Stimulated activated CD4-positive, alpha-beta T cell treated with anti-CD3 and anti-CD28 coated beads, TNF-alpha, amount 100 ng/mL, for 24 hours (primary cell): ENCODE measurements at places on chromosomes 3 and 15.
A peak's percentile ranks its signal among the peaks of the same experiment; 100 is the strongest.

- no peak for DNase-seq
Measured at GRCh38 chr15:79919090-79919748, 22.4 kb upstream of the MTHFS start.

- DNase-seq, result no peak
Measured at GRCh38 chr3:150082898-150083654, 112.4 kb upstream of the PFN2 start.

DNA sequence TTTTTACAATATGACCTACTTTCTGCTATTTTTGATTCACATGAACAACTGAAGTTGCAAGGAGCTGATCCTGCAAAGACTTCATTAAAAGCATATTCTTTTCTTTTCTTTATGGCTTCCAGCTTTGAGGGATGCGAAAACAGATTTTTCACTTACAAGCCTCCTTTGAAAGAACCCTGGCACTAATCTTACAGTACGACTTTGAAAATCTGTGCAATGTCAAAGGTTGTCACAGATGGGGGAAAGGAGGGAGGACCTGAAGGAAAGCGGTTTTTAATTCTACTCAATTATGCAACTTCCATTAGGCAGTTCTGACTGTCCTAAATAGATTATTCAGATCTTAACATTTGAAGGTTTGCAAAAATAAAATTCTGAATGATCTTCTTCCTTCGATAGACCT is 130.5 kb downstream of the TNIK start:
- DNase-seq, result no peak

GRCh38 chr3:172782235-172782634 is 31.7 kb downstream of the ECT2 start:
- DNase-seq, result no peak

- DNase-seq, result peak; percentile 38
Measured at GRCh38 chr15:74291101-74292071, 55.3 kb downstream of the CCDC33 start.

- DNase-seq, result no peak
Measured at GRCh38 chr3:178491751-178492150, 44.5 kb upstream of the KCNMB2 start.

DNA sequence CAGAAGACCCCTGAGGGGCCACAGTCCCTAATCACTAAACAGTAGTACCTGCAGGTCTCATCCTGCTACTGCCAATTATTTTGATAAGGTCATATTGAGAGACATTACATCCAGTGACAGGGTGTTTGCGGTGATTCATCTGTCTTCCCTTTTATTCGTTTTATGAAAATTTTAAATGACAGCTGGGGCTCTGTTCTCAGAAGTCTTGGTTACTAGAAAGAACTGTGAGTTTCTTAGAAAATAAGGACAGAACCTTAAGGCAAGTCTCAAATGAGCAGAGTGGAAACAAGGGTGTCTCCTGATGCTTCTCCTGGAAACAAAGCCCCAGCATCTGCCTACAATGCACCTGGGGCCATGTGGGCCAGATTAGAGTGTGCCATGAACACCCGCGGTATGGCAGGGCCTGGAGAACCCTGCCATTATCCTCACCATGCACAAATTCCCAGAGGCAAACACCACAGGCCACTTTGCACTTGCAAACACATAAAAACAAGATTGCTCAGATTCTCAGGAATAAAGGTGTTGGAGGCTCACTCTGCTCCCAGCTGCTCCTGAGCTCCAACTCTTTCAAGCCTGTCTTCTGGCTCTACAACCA is 66.3 kb upstream of the IQSEC1 start:
- DNase-seq, result no peak

GRCh38 chr3:172675441-172676193 is 35.2 kb downstream of the NCEH1 start:
- no peak for DNase-seq

GRCh38 chr3:33868309-33868708 is 69.9 kb downstream of the PDCD6IP start:
- DNase-seq, result no peak

DNA sequence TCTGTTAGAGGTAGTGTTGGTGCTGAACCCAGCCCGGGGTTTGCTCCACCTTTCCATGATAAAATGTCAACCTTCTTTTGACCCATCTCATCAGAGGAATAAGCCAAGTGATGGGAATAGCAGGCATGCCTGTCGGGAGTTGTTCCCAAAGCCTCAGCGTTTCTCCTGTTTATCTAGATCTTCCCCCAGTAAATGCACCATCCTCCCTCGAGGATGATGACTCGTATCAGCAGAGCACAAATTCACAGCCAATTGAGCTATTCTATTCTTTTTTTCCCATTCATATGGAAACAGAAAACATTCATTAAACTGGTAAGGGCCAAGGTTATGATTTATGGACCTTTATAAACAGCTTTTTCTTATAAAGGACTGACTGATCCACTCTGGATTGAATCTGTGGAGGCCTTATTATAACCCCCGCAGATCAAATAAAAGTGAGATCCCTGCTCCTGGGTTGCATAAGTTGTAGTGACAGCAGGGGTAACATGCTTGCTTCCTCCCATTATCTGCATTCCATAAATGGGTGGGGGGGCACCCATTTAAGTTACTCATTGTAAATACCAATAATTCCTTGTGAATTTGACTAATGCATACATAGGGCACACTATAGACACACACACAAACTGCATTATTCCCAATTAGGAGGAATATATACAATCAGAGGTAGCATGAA is 207.3 kb downstream of the PLCL2 start:
- no peak for DNase-seq

GRCh38 chr3:194208709-194209108 is 72.8 kb downstream of the HES1 start:
- DNase-seq, result no peak

GRCh38 chr15:92772626-92773244 is 117.2 kb upstream of the FAM174B start:
- no peak for DNase-seq

DNA sequence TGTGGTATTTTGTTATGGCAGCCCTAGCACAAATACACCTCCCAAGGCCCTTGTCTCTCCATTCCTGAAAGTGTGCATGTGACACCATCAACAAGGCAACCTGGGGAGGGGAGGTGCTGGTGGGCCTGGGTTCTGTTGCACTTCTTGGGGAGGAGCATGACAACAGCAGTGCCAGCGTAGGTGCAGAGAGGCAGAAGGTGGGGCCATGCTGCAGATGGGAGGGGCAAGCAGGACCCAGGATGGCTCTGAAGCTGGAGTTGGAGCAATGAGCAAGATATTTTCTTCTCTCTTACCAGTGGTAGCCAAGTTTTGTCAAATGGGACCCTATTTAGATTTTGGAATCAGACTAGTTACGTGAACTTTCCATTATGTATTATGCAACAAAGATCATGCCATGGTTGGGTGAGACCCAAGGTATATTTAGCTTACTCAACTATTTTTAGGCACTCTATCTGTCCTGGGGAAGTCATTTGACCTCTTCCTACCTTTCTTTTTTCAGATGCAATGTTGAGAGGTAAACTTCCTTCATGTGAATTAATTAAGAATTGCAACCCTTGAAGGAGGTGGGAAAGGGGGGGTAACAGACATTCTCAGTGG is 3.4 kb downstream of the FYCO1 start:
- DNase-seq, result no peak

- no peak for DNase-seq
Measured at GRCh38 chr3:21624524-21624923, 126.5 kb downstream of the ZNF385D start.

DNA sequence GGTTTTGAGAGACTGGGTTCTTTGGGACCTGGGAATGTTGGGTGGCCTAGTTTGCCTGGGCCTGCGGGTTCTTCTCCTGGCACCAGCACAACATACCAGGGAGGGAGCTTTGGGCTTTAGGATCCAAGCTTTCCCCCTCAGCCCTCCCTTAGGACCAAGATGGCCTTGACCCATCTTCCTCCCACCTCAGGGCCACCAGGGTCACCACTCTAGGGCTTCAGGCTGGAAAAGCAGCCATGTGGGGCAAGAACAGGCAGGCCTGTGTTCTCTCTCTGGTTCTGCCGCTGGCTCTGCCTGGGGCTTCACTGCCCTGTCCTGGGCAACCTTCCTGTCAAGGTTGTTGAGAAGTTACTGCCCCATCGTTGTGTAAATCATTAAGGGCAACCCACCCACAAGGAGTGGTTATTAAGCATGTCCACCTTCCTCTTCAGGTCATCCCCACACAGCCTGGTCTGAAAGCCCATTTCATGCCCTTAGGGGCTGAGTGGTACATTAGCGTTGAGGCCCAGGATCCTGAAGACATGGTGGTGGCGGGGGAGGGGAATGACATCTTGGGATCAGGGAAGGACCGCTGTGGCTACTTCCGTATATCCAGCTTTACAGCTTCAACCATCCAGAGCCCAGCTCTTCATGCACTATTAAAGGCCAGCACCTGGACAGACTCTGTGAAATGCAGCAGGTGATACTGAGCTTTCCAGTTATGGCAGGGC is 652 bp downstream of the DUOX1 start:
- no peak for DNase-seq

- DNase-seq, result no peak
Measured at GRCh38 chr15:78347586-78348543, 7.7 kb downstream of the CRABP1 start.

DNA sequence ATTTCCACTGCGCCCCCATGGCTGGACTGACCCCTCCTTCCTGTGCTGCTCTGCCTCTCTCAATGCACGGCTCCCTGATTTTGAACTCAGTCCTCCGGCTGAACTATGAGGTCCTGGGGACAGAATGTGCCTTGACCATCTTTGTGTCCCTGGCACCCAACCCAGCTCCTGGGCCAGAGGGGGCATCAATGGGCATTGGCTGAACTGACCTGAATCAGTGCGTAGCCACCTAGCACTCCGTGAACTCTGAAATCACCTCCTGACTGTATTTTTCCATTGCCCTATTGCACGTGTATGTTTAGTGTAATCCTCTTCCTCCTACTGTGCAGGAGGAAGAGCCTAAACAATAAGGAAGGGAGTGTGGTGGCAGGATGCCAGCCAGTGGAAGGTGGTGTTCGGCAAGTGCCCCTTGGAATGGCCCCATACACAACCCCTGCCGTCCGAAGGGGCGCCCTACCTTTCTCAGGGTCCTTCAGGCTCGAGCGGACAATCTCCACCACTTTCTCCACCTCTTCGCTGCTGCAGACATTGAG is 33.5 kb downstream of the BDH1 start:
- DNase-seq, result no peak

GRCh38 chr3:195221015-195221853 is 49.7 kb downstream of the XXYLT1 start:
- DNase-seq, result no peak

- no peak for DNase-seq
Measured at GRCh38 chr3:178083906-178084866, 452.1 kb upstream of the KCNMB2 start.

DNA sequence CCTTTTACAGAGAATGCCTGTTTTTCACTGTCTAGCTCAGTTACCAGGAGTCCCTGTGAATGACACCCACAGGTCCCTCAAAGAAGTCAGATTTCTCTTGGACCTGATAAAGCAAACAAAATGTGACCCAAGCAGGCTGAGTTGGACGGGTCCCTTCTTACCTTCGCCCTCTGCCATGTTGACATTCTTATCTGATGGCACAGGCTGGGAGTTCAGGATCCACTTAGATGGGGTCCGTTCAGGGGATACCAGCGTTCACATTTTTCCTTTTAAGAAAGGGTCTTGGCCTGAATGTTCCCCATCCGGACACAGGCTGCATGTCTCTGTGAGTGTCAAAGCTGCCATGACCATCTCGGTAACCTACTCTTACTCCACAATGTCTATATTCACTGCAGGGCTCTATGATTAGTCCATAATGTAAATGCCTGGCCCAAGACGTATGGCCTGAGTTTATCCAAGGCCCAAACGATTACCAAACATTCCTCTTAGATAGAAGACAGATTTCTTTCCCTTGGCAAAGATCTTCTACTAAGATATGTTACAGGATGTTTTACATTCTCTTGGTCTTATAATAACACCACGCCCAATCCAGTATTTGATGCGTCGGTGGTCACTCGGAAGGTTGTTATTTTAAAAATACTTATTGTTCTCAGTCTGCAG is 179.1 kb downstream of the THSD4 start:
- no peak for DNase-seq

GRCh38 chr3:24687671-24688070 is 193.0 kb upstream of the THRB start:
- no peak for DNase-seq

DNA sequence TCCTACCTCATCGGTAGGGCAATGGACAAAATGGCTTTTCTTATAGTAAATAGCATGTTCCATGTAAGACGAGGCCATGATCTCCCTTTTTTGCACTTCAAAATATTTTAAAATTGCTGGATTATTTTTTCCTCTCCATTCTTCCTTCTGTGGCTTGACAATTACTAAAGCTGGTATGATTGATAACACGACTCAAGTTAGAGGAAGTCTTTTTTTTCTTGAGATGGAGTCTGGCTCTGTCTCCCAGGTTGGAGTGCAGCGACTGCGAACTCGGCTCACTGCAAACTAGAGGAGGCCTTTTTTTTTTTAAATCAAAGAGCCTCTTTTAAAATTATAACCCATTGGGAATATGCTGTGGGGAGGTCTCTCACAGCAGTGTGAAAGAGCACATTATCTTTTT is 124.5 kb upstream of the TBL1XR1 start:
- DNase-seq, result no peak

DNA sequence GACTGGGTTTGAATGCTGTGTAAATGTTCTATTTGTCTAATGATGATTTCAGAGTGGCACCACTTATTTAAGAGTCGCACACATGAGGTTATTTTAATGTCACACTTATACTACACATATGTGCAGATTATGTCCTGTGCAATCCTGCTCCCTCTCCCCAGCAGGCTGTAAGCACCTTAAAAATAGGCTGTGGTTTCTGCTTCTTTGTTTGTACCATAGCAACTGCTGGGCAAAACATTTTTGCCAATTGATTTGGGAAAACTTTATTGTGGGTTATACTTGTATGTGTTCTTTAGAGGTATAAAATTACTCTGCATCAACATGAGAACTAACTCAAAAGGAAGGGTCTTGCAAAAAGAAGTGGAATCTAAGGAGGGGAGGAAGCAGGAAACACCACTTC is 318.5 kb downstream of the NTRK3 start:
- DNase-seq, result no peak

- no peak for DNase-seq
Measured at GRCh38 chr15:95262866-95263564, 1031.7 kb downstream of the MCTP2 start.

DNA sequence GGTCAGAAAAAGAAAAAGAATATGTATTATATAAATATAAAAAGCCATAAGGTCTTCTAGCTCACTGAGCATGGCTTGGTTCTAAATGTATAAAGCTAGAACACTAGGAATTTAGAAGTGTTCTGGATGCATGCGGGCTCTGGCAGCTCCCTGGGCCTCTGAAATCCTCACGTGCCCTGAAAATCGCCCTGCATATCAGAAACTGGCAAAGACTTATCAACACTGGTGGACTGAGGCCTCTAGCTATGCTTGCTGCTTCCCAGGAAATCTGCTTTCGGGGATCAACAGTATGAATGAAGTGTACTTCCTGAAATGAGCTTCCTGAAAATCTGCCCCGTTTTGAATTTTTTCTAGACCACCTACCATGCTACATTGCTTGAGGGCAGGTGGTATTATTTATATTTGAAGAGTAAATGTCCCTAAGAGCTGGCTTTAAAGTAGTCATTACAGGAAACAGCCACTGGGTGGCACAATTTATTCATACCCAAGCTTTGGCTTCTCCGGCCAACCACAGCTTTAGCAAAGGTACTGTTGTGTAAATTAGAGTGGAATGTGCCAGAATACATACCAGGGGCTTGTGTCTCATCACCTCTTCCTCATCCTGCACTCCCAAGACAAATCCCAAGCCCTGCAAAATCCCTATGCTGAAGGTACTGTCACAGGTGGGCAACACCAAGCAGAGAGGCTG is 17.7 kb downstream of the CRTAP start:
- peak; percentile 6 for DNase-seq

- no peak for DNase-seq
Measured at GRCh38 chr15:53976844-53977392, 1.3 kb upstream of the UNC13C start.
